ENCODE measurements at places on chromosomes 2 and 18.

DNA sequence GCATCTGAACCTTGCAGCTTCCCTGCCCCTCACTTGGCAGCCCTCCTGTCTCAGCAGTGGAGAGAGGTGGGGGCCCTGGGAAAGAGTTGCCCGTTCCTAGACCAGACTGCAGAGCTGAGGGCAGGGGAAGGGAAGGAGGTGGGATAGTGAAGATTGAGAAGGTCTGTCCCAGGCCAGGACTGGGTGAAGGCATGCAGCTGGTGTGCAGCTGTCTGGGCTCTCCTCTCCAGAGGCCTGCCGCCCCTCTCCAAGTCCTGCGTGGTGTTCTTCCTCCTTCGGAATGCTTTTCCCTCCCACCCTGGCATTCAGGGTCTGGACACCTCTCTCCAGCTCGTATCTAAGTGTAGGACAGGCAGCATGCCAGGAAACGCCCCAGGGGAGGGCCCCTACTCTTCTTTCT lies 323.5 kb downstream of the CELF4 start:
- DNase-seq = no peak
- H3K4me1 ChIP-seq = no peaks in the 10 kb centered on the region
- H3K27me3 ChIP-seq = peaks cover 24% of the 10 kb centered on the region
- no peak overlapping the region for H3K4me3 ChIP-seq
- H3K27ac ChIP-seq = no peak overlapping the region

DNA sequence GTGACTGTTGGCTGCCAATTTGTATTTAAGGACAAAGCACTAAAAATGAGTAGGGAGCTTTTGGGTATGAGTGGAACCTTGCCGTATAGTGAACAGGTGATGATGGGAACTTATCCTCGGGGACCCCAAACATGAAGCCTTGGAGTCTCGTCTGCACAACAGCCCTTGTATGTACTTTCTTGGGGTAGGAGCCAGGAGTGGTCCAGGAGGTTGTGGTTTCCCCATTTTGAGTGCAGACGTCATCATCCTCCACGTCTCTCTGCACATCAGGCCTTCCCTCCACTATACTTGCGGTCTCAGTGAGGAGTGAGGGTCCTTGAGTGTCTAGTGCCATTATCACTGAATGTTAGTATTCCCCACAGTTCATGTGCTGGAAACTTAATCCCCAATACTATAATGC lies 101.5 kb upstream of the HS6ST1 start:
- peaks cover 4% of the 10 kb centered on the region for H3K27me3 ChIP-seq
- no peaks in the 10 kb centered on the region for H3K4me1 ChIP-seq
- no peak for DNase-seq
- H3K27ac ChIP-seq = no peak overlapping the region
- no peaks in the 10 kb centered on the region for H3K36me3 ChIP-seq

GRCh38 chr2:35428548-35428947 lies 927.0 kb upstream of the CRIM1 start:
- peak; percentile 25 for DNase-seq
- no peaks in the 10 kb centered on the region for H3K4me1 ChIP-seq
- no peaks in the 10 kb centered on the region for H3K36me3 ChIP-seq
- no peak overlapping the region for H3K27ac ChIP-seq
- no peak overlapping the region for H3K4me3 ChIP-seq
- H3K27me3 ChIP-seq = no peaks in the 10 kb centered on the region

DNA sequence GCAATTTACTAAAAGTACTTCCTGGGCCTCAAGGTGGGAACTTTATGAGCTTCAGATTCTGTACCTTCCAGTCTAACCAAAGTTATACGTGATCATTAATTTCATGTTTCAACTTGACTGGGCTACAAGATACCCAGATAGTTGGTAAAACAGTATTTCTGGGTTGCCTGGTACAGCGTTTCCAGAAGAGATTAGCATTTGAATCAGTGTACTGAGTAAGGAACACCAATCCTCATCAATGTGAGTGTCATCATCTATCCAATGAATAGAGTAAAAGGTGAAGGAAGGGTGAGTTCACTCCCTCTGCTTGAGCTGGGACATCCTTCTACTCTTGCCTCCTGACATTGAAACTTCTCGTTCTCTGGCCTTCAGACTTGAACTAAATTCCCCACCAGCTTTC lies 274.5 kb upstream of the ID2 start:
- no peaks in the 10 kb centered on the region for H3K27me3 ChIP-seq
- no peak overlapping the region for H3K27ac ChIP-seq
- peaks cover 19% of the 10 kb centered on the region for H3K4me1 ChIP-seq

- H3K4me1 ChIP-seq = peaks cover 35% of the 10 kb centered on the region
- peak overlapping the region; percentile 100 for H3K27ac ChIP-seq
- no peak for DNase-seq
- peak overlapping the region; percentile 100 for H3K4me3 ChIP-seq
Observed at GRCh38 chr2:65128297-65129190, 1.4 kb downstream of the RAB1A start.

GRCh38 chr18:11009147-11009546 lies 140.2 kb downstream of the PIEZO2 start:
- H3K27ac ChIP-seq = no peak overlapping the region
- H3K4me3 ChIP-seq = no peak overlapping the region
- no peaks in the 10 kb centered on the region for H3K4me1 ChIP-seq

GRCh38 chr2:223050900-223051504 lies 988 bp upstream of the KCNE4 start:
- peaks cover 2% of the 10 kb centered on the region for H3K27me3 ChIP-seq
- DNase-seq = no peak
- no peaks in the 10 kb centered on the region for H3K4me1 ChIP-seq
